ENCODE measurements at places on chromosomes 7 and 10.

GRCh38 chr7:151428378-151429236 lies 11.3 kb downstream of the CRYGN start:
- DNase-seq: no peak

DNA sequence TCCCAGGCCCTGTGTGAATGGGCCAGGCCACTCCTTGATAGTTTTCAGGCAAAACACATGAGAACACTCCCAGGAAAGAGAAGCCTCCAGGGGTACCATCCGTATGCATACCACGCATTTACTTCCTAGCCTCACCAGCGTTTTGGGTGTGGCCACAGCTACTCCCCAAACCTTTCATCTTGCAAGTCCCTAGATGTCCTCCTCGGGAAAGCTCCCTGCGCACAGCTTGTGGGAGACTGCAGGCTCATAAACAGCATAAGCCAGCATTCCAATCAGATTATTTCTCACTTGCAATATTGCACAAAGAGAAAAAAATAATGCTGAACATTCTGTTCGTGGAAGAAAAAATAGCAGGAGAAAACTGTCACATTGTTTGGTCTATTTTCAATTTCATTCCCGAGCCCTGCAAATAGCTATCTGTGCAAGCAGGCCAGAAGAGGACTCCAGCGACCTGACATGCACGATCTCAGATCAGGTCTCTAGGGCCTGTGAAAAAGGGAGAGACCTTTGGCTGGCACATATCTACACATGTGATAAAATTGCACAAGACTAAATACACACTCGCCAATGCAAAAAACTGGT lies 175.6 kb downstream of the PLXNA4 start:
- no peak for DNase-seq

- DNase-seq: no peak
Measured at GRCh38 chr10:18340496-18341051, 200.3 kb downstream of the CACNB2 start.

DNA sequence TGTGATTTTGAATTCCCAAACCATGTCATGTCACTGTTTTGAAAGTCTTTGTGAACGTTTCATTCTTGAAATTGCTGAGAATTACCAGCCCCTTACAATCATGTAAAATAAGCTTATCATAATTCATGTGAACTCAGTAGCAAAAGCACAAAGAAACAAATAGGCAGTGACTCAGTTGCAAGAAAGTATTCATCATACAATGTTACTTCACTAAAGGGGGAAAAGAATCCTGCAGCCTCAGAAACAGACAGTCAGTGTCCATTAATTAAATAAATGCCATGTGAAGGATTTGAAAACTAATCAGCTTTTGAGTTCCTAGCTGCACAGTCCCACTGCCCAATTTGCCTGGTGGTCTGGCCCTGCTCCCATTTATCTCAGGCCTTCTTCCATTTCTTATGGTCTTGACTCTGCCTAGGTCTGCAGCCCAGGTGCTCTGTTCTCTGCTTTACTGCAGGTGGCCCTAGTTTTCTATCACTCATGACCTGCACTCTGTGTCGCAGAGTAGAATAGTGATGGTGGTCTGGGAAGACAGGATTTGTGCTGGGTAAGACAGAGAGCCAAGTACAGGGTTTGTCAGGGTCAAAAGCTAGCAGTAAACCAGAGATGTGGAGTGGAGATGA lies 99.7 kb downstream of the PLCE1 start:
- no peak for DNase-seq

DNA sequence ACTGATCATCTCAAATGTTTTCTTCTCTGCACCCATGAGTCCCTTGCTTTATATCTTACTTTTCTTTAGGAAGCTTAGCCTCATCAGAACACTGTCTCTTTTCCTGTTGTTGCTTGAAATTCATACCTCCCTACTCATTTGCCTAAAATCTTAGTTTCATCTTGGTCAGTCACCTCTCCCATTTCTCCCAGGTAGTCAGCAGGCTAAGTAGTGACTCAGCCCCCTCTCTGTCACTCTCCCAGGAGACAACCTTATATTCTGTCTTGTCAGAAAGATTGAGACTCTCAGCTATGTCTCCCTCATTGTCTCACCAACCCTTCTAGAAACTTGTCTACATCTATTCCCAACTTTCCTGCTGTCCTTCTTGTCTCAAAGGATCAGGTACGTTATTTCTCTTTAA lies 280.9 kb downstream of the BBS9 start:
- no peak for DNase-seq
